Endothelial cell of umbilical vein (primary cell): ENCODE measurements at places on chromosomes 16 and 17. TPM values are rescaled to one million over a fixed set of nuclear protein-coding genes. Genes with fewer than 3 reads are reported as not detected.

The EPX gene
- not detected in 2 replicates for polyA plus RNA-seq

The PDILT gene
- not detected in 2 replicates for polyA plus RNA-seq

The TMIGD1 gene
- polyA plus RNA-seq: not detected in 2 replicates

The AATK gene
- polyA plus RNA-seq: 0.69 and 0.94 TPM in 2 replicates

The LGALS9B gene
- not detected in 2 replicates for polyA plus RNA-seq

The HOXB1 gene
- polyA plus RNA-seq: not detected in 2 replicates

The CCDC154 gene
- 0.13 and 0.65 TPM in 2 replicates for polyA plus RNA-seq

The PRR35 gene
- polyA plus RNA-seq: not detected in 2 replicates

The KRTAP4-5 gene
- polyA plus RNA-seq: not detected in 2 replicates

The FOXN1 gene
- not detected in 2 replicates for polyA plus RNA-seq

The CD300LB gene
- not detected in 2 replicates for polyA plus RNA-seq

The RHOT1 gene
- polyA plus RNA-seq: 22.1 and 28.8 TPM in 2 replicates

The IL34 gene
- polyA plus RNA-seq: 0.88 and 1.0 TPM in 2 replicates

The TNP2 gene
- not detected in 2 replicates for polyA plus RNA-seq

The SNX20 gene
- polyA plus RNA-seq: not detected in 2 replicates

The EPOP gene
- polyA plus RNA-seq: 0.43 and 0.54 TPM in 2 replicates

The HS3ST4 gene
- not detected in 2 replicates for polyA plus RNA-seq

The PRAC1 gene
- polyA plus RNA-seq: not detected in 2 replicates

The SGF29 gene
- polyA plus RNA-seq: 3.4 and 3.6 TPM in 2 replicates

The KCNJ18 gene
- not detected in 2 replicates for polyA plus RNA-seq

The ST6GALNAC2 gene
- polyA plus RNA-seq: 0.59 and 0.76 TPM in 2 replicates

The SEZ6L2 gene
- 4.5 and 5.6 TPM in 2 replicates for polyA plus RNA-seq

The SLFN14 gene
- not detected in 2 replicates for polyA plus RNA-seq

The OR1F1 gene
- 0.17 and 0.25 TPM in 2 replicates for polyA plus RNA-seq

The RNF227 gene
- polyA plus RNA-seq: 0.76 TPM in 2 replicates
